Testis (tissue), 5 donors: ENCODE measurements at places on chromosomes 5 and 9. TPM values are rescaled to one million over a fixed set of nuclear protein-coding genes. Genes with fewer than 3 reads are reported as not detected.

Gene SURF1
- total RNA-seq, result 51.4 TPM

DNA sequence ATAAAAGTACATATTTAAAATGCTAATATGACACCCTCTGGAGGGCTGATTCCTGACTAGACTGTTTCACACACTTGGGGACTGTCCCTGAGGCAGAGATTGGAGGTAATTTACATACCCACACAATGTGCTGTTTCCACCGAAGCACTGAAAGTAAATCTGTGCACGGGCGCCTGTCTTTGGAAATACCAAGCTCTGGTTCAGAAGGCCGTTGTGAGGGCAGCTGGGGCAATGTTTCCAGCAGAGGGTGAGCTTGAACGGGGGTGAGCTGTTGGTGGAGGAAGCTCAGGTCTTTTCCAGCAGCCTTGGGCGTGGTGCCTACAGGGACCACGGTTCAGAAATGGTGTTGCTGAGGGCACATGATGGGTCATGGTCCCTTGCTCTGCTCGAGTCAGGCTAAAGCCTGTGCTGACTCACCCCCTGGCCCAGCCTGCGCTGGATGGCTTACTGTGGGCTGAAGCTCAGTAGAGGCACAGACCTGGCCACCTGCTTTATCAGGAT is 25.8 kb upstream of the HMCN2 start:
- DNase-seq, result no peak
- H3K4me3 ChIP-seq, result no peak overlapping the region
- no peak overlapping the region for H3K27ac ChIP-seq
- H3K36me3 ChIP-seq, result no peaks in the 10 kb centered on the region
- H3K4me1 ChIP-seq, result no peaks in the 10 kb centered on the region
- H3K27me3 ChIP-seq, result no peaks in the 10 kb centered on the region

DNA sequence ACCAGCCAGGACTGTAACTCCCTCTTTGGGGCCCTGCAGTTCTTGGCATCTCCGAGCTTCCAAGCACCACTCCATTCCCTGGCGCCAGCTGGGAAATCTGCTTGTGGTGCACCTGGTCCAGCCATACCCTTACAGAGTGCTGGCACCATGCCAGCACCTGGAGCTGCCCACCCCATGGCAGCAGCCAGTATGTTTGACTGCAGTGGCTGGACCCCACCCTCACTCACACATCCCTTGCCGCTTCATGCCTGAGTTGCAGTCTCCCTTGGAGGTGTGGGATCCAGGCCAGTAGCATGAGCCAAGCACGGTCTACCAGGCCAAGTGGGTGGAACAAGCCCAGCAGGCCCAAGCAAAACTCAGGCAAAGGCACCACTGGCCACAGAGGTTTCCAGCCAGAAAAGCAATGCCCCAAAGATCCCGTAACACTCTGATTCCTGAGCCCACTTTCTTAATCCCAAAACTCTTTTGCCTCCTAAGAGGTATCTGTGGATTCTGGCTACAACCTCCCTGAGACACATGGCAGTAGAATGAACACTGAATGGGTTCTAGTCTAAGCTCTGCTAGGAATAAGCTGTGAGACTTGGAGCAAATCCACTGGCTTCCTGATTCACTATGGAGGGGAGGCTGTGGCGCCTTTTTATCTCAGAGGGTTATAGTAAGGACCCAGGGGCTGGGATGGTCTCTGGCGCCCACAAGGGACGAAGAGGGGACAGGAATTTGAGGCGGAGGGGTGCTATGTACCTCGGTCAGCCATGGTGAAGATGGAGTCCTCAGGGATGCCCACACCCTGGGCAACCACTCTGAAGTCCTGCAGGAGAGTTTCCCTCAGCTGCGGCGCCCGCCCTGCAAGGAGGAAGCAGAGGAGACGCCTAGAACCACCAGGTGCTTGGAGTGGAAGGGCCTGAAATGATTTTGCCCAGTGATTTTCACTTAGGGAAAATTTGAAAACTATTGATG is 5.6 kb downstream of the AMBP start:
- H3K27ac ChIP-seq, result no peak overlapping the region
- peak; percentile 52 for DNase-seq
- no peaks in the 10 kb centered on the region for H3K27me3 ChIP-seq

DNA sequence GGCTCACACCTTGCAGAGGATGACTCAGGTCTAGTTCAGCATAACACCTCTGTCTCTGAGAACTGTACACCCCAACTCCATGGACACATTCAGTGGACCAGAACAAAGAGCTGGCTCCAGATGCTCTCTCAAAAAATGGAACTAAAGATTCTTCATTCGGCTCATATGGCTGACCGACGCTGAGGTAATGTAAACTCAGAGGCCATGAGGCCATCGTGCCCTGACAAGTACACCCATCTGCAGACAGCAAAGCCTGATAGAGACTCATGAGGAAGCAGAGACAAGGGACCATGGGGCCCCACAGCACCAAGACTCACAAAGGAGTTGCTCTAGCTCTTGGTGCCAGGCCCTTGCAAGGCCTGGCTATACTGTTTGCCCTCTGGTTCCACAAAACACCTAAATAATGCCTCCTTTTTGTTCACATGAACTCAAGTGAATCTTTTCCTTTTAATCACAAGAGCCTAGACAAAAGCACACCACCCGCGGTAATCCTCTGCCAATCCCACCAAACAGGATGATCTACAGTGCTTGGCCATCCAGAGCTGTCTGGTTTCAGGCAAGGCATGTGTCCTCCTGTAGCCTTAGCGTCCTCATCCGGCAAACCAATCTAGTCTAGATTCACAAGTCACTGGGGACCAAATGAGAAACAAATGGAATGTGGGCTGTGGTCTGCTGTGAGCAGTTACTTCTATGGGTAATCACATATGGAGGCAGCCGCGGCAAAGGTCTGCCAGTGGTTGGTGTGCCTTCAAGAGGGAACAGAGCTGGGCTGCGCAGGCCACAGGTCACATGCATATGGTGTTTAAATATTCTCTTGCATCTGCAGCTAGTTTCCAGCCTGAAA is 22.7 kb downstream of the MED27 start:
- no peaks in the 10 kb centered on the region for H3K4me1 ChIP-seq
- no peak for DNase-seq
- no peaks in the 10 kb centered on the region for H3K27me3 ChIP-seq
- H3K36me3 ChIP-seq, result no peaks in the 10 kb centered on the region
- no peak overlapping the region for H3K4me3 ChIP-seq

DNA sequence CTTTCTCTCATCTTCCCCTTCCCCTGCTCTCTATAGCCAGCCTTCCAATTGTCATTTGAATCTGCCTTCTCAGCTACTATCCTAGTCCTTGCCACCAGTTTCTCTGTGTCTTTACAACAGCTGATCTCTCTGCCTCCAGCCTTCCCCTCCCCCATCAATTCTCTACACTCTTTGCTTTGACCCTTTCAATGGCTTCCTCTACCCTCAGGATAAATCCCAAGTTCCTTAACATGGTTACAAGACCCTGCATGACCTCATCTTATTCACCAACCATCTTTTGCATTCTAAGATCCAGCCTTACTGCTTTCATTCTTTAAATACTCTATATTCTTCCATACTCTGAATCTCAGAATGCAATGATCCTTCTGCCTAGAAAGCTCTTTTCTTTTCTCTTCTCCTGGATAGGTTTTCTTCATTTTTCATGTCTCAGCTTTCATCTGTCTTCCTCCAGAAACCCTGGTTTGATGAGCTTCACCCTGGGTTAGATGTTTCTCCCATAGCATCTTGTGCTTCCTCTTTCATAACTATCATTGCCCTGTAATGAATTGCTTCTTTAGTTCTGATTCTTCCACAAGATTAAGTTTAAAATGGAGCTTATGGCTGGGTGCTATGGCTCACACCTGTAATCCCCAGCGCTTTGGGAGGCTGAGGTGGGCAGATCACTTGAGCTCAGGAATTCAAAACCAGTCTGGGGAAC is 58.6 kb upstream of the ZSWIM6 start:
- H3K4me1 ChIP-seq, result peaks cover 10% of the 10 kb centered on the region
- H3K36me3 ChIP-seq, result no peaks in the 10 kb centered on the region
- no peak overlapping the region for H3K27ac ChIP-seq
- DNase-seq, result no peak
